NCI-H1105 (cell line): ENCODE measurements at places on chromosomes 12 and 14.

- no peak for DNase-seq
These were observed 573.8 kb upstream of the TBX3 start for GRCh38 chr12:115257791-115258190.

DNA sequence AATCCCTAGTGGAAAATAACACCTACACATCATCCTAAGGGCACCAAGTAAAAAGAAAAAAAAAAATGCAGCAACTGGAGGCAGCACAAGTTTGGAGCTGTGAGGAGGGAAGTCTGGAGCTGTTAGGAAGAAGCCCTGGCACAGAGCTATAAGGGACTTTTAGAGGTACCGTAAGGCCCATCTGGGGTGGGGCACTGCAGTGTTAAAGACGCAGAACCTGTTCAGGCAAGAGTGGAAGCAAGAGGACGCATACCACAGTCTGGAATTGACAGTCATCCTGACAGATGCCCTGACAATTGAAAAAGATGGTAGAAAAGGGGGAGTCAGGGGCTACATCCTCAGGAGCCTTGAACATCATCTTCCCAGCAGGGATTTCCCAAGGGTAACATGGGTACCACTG lies 195.9 kb upstream of the PLEKHG7 start:
- DNase-seq: no peak

GRCh38 chr12:122849352-122850047 lies 14.2 kb downstream of the HIP1R start:
- DNase-seq: no peak

- DNase-seq: no peak
These were observed 500.4 kb upstream of the GARIN6 start for GRCh38 chr12:99147130-99147529.

GRCh38 chr12:574475-575128 lies 88.6 kb downstream of the NINJ2 start:
- no peak for DNase-seq

DNA sequence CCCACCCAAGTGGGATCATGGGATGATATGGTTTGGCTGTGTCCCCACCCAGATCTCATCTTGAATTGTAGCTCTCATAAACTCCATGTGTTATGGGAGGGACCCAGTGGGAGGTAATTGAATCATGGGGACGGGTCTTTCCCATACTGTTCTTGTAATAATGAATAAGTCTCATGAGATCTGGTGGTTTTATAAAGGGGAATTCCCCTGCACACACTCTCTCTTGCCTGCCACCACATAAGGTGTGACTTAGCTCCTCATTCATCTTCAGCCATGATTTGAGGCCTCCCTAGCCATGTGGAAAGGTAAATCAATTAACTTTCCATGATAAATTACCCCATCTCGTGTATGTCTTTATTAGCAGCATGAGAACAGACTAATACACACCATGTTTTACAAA lies 109.2 kb downstream of the IGF1 start:
- DNase-seq: no peak

GRCh38 chr14:65528069-65528468 lies 115.5 kb downstream of the FUT8 start:
- DNase-seq: no peak

GRCh38 chr12:49017891-49018260 lies 700 bp downstream of the PRKAG1 start:
- DNase-seq: no peak

GRCh38 chr14:47103771-47104170 lies 452.2 kb upstream of the RPL10L start:
- DNase-seq: no peak

GRCh38 chr14:94016446-94016976 lies 9.6 kb upstream of the OTUB2 start:
- no peak for DNase-seq

GRCh38 chr14:66174453-66174891 lies 311.7 kb upstream of the CCDC196 start:
- DNase-seq: no peak

DNA sequence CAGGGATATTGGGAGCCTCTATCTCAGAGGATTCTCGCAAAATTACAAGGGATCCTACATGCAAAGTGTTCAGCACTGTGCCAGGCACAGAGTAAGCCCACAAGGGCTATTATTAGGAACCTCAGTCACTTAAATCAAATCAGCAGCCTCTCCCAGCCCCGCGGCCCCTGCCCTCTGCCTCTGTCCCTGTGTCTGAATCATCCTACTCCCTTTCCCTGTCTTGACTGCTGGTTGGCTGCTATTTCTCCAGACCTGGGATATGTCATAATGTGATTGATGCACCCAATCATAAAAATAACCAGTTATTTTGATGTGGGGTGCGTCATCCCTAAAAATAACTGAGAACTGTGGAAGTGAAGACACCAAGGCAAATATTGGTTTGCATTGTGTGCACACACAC lies 176.3 kb downstream of the KSR2 start:
- DNase-seq: no peak

DNA sequence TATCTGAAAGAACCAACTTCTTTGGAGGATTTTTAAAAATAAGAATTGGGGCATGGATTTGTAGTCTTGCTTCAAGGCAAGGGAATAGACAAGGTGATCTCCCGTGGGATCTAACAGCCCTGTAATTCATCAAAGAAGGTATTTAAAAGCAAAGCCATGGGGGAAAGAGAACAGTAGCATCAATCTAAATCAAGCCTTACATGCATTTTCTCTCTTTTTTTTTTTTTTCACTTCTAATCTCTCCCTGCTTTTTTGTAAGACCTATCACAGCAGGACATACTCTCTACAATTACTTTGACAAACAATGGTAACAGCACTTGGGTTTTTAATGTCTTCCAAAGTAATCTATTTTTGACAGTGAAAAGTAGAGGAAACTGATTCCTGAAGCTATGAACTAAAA lies 367.9 kb downstream of the PAWR start:
- DNase-seq: no peak

GRCh38 chr14:43361751-43362150 lies 1145.3 kb downstream of the FSCB start:
- no peak for DNase-seq

DNA sequence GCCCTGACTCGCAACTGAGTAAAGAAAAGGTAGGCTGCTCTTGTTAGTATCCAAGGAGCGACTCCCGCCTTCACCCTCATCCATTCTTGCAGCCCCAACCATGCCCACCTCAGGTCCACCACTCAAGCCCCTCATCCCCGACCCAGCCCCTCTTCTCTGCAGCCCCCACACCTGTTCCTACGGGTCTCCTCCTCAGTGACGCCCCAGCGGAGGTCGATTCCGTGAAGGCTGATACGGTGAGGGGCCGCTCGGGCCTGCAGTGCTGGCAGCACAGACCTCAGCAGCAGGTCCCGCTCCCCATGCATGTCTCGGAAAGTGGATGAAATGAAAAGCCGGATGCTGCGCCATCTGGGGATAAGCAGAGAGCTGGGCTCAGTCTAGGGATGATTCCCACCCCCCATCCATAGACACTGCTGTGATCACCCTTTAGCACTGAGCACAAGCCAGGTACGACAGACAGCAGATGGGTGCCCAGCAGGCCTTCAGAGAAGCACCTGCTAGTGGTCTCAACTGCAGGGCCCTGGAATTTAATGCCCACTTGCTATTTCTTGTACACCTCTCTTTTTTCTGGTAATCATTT lies 26.9 kb downstream of the TEP1 start:
- DNase-seq: no peak

GRCh38 chr14:99603471-99604277 lies at the start of gene CCDC85C:
Gene CCDC85C, minus strand, starts transcription at chr14:99604207. Its CDS starts 248 bp downstream, at chr14:99603959.
- peak; percentile 49 for DNase-seq

- DNase-seq: no peak
These were observed at the start of gene TPH2 for GRCh38 chr12:71938728-71939385. Gene TPH2, plus strand, starts transcription at chr12:71938845. Its CDS starts 142 bp downstream, at chr12:71938987.

GRCh38 chr14:38290601-38291188 lies 34.8 kb upstream of the CLEC14A start:
- no peak for DNase-seq

GRCh38 chr14:46250113-46250703 lies 401.4 kb downstream of the RPL10L start:
- no peak for DNase-seq

DNA sequence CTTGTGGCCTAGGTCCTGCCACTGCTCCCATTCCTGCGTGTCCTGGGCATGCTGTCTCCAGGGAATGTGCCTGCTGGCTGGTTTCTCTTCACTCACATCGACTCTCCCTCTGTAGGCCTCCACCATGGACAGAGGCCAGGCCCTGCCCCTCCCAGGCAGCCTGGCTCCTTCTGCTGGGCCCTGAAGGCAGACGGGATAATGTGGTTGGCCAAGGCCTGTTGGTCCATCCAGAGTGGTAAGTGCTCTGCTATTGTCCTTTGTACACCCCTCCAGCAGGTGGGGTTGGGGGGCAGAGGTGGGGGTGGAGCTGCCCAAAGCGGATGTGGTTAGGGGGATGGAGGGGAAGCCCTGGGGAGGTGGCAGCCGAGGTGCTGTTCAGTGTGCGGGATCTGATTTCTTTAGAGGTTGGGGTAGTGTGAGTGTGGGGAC lies 9.5 kb upstream of the NR4A1 start:
- no peak for DNase-seq

GRCh38 chr12:64318605-64319004 lies 72.0 kb downstream of the C12orf56 start:
- DNase-seq: no peak

- DNase-seq: no peak
These were observed 519.1 kb upstream of the FOXG1 start for GRCh38 chr14:28247491-28247890.

GRCh38 chr14:60735416-60735815 lies 855 bp downstream of the MNAT1 start:
- DNase-seq: no peak

GRCh38 chr14:73428353-73428824 lies 30.0 kb downstream of the NUMB start:
- no peak for DNase-seq

DNA sequence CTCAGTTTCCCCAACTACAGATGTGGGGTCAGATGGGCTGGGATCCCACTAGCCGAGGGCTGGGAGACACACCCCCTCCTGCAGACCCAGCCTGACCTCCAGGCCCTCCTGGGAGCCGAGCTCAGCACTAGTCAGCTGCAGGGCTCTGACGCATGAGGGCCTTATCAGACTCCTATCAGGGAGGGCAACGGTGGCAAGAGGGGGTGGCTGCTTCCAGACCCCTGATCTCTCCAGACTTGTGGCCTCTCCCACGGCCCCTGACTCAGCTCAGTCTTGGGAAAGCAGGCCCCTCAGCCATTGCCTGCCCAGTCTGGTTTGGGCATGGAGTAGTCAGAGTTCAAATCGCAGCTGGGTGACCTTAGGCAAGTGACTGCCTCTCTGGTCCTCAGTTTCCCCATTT lies 2.5 kb downstream of the RASAL1 start:
- no peak for DNase-seq

DNA sequence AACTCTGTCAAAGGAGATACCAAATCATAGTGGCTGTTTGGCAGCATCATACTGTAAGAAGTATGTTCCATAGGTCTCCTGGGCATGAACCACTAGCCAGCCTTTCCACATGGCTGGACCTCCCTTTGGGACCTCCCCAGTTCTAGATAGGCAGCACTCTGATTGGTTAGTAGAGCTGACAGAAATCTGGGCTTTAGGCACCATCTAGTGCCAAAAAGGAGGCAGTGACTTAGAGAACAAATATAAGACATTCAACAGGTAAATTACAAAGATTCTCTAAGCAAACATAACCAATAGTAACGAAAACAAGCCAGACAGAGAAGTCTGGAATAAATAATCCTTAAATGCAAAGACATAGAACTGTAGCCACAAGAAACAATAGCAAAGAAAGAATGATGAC lies 148.0 kb upstream of the PDE3A start:
- DNase-seq: no peak

DNA sequence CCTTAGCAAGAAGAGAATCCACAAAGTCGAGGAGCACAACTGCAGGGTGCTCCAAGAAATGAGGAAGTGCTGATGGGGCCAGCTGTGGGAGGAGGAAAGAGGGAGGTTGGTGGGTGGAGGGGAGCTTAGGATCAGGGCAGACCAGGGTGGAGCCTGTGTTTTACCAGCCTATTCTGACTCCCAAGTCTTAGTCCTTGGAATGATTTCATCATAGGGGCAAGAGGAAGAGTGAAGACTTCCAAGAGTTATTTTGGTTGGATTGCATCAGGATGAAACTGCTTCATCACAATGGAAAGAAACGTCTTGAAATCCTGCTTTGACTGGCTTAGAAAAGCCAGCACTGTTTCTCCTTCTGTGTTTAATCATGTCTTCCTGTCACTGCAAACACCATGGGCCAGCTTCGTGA lies 194.0 kb downstream of the DPF3 start:
- no peak for DNase-seq

DNA sequence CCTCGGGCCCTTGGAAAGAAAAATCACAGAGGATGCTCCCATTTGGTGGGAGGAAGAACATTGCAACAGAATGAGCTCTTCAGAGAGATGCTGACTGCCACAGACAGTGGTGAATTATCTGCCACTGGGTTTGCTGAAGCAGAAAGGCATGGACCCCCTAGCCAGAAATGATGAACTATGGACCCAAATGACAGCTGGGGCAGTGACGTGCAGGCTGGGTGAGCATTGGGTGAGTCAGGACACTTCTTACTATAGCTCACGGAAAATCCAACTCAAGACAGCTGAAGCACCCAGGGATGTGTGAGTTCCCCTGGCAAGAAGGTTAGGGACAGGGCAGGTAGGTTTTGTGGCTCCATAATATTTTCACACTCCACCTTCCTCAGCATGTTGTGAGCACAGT lies 993.2 kb downstream of the BCL11B start:
- no peak for DNase-seq

GRCh38 chr12:38825006-38825405 lies 80.4 kb downstream of the CPNE8 start:
- DNase-seq: no peak

GRCh38 chr12:20950248-20950647 lies 139.7 kb downstream of the SLCO1B3 start:
- DNase-seq: no peak

GRCh38 chr12:89733579-89734201 lies 25.1 kb upstream of the ATP2B1 start:
- DNase-seq: no peak

DNA sequence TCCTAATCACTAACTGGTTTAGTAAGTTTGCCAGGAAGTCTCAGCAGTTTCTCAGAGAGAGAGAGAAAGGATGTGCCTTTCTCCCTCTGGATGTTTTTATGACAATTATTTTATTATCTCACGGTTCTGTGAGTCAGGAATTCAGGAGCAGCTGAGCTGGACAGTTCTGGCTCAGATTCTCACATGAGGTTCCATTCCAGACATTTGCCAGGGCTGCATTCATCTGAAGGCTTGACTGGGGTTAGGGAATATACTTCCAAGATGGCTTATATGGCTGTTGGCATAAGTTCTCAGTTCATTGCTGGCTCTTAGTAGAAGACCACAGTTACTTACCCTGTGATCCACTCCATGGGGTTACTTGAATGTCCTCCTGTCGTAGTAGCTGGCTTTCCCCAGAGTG lies 101.2 kb upstream of the ATF7IP start:
- DNase-seq: no peak

GRCh38 chr14:100419856-100420255 lies 96.7 kb downstream of the SLC25A47 start:
- no peak for DNase-seq
